ENCODE measurements at places on chromosomes 11 and 22.
A peak's percentile ranks its signal among the peaks of the same experiment; 100 is the strongest.

DNA sequence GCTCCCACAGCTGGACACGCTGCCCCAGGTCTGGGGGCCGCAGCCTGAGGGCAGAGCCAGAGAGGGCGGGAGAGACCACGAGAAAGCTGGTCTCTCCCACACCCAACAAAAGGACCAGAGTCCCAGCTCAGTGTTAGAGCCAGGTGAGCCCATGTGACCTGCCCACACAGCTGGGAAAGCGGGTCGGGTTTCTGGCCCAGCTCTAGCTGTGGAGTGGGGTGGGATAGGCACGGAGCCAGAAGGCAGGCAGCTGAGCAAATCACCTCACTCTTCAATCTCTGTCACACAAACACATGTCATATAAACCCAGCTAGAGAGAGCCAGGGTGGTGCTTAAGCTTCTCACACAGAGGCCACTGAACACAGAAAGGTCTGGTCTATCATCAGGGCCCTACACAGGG is 7.8 kb upstream of the EIF3D start:
- H3K27me3 ChIP-seq, result no peaks in the 10 kb centered on the region
- no peaks in the 10 kb centered on the region for H3K36me3 ChIP-seq
- DNase-seq, result no peak
- peak overlapping the region; percentile 51 for H3K4me3 ChIP-seq
- H3K4me1 ChIP-seq, result no peaks in the 10 kb centered on the region

DNA sequence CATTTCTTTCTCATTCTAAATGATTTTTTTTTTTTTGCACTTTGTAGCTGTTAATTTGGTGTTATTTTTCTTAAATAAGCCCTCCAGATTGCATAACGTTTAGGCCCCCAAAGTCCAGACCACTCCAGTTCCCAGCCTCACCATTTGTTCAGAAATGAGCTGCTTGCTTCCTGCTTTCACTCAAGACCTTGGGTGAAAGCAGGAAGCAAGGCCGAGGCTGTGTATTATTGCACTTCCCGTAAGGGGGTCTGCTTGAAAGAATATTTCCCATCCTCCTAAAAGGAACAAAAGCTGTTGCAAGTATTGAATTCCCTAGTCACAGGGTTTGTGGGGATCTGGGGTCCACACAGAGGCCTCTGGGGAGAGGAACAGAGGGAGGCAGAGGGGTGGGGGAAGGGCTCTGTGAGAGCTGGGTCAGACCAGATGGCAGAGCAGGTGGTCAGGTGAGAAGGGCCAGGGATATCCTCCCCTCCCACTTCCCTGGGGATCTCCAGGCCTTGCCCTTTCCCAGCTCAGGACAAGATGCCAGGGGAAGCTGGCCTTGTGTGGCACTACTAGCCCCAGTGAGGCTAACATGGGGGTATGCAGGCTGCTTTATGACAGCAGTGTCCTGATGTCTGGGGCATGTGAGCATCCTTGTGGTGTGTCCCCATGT is 51.6 kb upstream of the MYEOV start:
- no peak overlapping the region for H3K27ac ChIP-seq
- no peaks in the 10 kb centered on the region for H3K36me3 ChIP-seq
- DNase-seq, result no peak
- peak overlapping the region; percentile 65 for H3K4me3 ChIP-seq
- no peaks in the 10 kb centered on the region for H3K27me3 ChIP-seq

DNA sequence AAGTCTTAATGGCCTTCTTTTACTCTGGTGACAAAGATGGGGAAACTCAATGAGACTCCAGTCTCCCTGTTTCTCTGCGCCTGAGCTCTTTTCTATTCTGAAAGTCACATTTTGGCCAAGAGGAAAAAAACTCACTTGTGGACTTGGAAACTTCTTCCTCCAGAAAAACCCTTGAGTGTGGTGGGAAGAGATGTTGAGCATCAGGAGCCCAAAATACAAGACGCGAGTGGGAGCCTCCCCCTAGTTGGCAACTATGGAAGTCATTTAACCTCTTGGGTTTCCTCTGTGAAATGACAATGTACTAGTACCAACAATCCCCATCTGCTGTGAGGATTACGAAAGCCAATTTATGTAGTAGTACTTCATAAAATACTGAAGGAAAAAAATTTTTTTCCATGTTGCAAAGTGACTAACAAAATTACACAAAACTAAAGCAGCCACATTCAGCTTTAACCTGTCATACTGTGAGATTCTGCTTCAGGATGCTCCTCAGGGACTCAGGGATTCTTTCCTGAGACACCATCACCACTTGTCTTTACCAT is 524 bp upstream of the SLC25A17 start:
- peak overlapping the region; percentile 47 for H3K4me3 ChIP-seq
- DNase-seq, result no peak
- peak overlapping the region; percentile 44 for H3K27ac ChIP-seq
- H3K27me3 ChIP-seq, result no peaks in the 10 kb centered on the region
- no peaks in the 10 kb centered on the region for H3K36me3 ChIP-seq

DNA sequence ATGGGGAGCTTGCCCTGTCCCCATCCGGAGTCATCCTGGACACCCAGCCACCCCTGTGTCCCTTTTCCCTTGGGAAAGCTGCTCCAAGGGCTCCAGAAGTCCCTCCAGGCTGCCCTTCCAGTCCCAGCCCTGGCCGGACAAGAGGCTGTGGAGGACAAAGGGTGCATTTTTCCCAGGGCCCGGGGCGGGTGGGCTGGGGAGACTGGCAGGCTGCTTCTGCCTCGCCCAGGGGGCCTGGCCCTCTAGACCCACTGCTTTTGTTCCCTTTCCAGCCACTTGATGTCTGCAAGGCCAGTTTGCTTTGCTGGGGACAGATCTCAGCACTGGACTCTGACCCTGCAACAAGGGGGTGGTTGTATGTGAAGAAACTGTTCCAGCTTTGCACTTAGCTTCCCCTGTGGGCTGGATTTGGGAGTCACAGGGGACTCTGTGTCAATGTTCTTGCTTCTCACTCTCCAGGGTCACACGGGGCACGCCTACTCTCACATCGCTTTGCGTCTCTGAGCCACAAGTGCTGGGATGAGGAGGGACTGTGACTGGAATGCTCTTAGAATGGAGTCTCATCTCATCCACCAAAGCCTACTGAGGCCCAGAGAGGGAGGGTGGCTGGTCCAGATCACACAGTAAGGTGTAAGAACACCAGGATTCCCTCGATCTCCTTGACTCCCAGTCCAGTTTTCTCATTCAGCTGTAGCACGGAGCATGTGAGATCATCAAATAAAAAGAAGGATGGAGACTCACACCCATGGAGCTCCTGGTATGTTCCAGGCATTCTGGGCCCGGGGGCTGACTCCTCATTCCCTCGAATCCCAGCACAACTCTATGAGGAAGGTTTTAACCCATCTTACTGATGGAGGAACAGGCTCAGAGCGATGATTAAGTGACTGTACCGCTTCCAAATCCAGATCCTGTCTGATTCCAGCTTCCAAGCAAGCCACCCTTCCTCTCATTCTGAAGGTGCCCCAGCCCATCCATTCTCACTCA is 59.9 kb downstream of the FBXO7 start:
- no peaks in the 10 kb centered on the region for H3K27me3 ChIP-seq
- no peak overlapping the region for H3K4me3 ChIP-seq
- DNase-seq, result no peak
- H3K4me1 ChIP-seq, result peaks cover 5% of the 10 kb centered on the region

GRCh38 chr11:29255401-29255800 is 761.4 kb downstream of the KCNA4 start:
- DNase-seq, result no peak
- H3K36me3 ChIP-seq, result no peaks in the 10 kb centered on the region
- no peaks in the 10 kb centered on the region for H3K4me1 ChIP-seq
- H3K4me3 ChIP-seq, result no peak overlapping the region
- H3K27me3 ChIP-seq, result no peaks in the 10 kb centered on the region

DNA sequence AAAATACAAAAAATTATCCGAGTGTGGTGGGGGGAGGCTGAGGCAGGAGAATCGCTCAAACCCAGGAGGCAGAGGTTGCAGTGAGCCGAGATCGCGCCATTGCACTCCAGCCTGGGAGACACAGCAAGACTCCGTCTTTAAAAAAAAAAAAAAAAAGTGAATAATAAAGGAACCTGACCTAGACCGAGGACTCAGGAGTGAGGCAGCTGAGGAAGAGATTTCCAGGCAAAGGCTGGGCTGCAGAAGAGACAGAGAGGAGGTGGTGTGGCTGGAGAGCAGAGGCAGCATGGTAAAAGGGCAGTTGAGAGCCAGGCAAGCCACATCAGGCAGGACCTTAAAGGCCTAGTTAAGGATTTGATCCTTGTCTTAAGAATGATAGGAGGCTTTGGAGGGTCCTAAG is 28.4 kb upstream of the SMCO4 start:
- no peak overlapping the region for H3K27ac ChIP-seq
- no peak overlapping the region for H3K4me3 ChIP-seq
- peaks cover 13% of the 10 kb centered on the region for H3K27me3 ChIP-seq
- no peak for DNase-seq
- no peaks in the 10 kb centered on the region for H3K36me3 ChIP-seq

GRCh38 chr11:109112261-109112660 is 309.7 kb upstream of the C11orf87 start:
- no peak overlapping the region for H3K4me3 ChIP-seq
- H3K27ac ChIP-seq, result no peak overlapping the region
- H3K27me3 ChIP-seq, result no peaks in the 10 kb centered on the region
- H3K36me3 ChIP-seq, result no peaks in the 10 kb centered on the region

DNA sequence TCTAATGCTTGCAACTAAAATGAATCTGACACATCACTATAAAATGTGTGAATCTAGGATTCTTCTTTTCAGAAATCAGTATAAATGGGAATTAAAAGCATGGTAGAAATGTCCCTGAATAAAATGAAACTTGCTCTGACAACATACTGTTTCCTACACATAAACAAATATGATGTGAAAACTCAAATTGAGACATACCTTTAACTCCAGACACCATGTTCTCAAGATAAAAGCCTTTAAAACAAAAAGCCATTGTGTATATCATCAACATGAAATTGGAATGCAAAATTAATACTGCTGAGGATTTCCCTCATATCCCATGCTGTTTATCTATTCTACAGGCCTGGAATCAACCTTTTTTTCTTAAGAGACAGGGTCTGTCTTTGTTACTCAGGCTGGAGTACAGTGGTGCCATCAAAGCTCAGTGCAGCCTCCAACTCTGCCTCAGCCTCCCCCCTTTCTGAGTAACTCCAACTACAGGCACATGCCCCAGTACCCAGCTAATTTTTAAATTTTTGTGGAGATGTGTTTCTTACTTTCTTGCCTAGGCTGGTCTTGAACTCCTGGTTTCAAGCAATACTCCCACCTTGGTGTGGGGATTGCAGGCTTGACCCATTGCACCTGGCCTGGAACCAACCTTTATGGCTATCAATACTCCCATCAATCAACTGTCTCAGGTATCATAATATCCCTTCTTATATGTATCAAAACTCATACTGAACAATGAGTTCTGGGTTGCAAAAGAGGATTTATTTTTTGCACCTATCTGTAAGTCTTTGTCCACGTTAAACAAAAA is 6.7 kb downstream of the TAF1D start:
- H3K4me1 ChIP-seq, result peaks cover 18% of the 10 kb centered on the region
- DNase-seq, result no peak
- H3K36me3 ChIP-seq, result peaks cover 22% of the 10 kb centered on the region
- no peak overlapping the region for H3K4me3 ChIP-seq

DNA sequence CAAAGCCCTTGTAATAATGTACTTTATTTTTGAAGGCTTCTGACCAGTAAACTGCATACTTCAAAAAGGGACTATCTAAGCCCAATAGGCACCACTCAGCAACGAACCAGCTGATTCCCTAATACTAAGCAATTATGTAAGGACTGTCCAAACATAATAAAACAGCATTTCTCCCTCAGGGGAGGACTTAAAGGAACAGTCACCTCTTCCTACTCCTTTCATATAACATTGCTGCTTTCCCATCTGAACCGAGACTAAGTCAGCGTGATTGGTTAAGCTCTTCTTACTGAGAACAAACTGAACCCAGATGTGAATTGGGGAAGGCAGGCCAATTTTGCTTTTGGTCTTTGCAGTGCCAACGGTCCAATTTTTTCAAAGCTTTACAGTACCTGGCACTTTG is 420.0 kb downstream of the METTL15 start:
- H3K27me3 ChIP-seq, result no peaks in the 10 kb centered on the region
- no peaks in the 10 kb centered on the region for H3K36me3 ChIP-seq
- H3K27ac ChIP-seq, result no peak overlapping the region
- H3K4me3 ChIP-seq, result no peak overlapping the region
- no peaks in the 10 kb centered on the region for H3K4me1 ChIP-seq
- no peak for DNase-seq

DNA sequence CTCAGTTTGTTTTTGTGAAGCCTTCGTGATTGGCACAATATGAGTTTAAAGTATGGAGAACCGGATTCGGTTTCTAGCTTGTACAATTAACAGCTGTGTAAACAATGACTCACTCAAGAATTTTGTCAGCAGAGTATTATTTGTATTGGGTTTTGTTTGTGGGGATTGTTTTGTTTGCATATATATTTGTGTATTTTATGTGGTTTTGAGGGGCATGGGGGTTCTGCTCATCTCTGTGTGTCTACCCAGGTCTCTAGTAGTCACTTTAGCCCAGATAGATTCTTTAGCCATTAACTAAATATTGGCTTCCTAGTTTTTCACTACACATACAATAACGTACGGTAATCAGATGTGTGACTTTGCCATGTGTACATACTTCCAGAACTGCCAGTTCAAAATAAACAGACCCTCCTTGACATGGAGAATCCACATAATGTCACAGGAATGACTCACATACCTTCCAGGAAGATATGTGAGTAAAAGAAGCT is 7.5 kb upstream of the MS4A7 start:
- no peaks in the 10 kb centered on the region for H3K36me3 ChIP-seq
- DNase-seq, result no peak
- H3K27me3 ChIP-seq, result no peaks in the 10 kb centered on the region

GRCh38 chr11:11620921-11621572 is 758 bp downstream of the GALNT18 start:
- peak; percentile 40 for DNase-seq
- no peaks in the 10 kb centered on the region for H3K36me3 ChIP-seq
- H3K4me1 ChIP-seq, result peaks cover 10% of the 10 kb centered on the region
- no peak overlapping the region for H3K27ac ChIP-seq

GRCh38 chr11:512761-513595 is 5.9 kb upstream of the RNH1 start:
- H3K4me1 ChIP-seq, result peaks cover 2% of the 10 kb centered on the region
- no peaks in the 10 kb centered on the region for H3K27me3 ChIP-seq
- H3K36me3 ChIP-seq, result peaks cover 12% of the 10 kb centered on the region

DNA sequence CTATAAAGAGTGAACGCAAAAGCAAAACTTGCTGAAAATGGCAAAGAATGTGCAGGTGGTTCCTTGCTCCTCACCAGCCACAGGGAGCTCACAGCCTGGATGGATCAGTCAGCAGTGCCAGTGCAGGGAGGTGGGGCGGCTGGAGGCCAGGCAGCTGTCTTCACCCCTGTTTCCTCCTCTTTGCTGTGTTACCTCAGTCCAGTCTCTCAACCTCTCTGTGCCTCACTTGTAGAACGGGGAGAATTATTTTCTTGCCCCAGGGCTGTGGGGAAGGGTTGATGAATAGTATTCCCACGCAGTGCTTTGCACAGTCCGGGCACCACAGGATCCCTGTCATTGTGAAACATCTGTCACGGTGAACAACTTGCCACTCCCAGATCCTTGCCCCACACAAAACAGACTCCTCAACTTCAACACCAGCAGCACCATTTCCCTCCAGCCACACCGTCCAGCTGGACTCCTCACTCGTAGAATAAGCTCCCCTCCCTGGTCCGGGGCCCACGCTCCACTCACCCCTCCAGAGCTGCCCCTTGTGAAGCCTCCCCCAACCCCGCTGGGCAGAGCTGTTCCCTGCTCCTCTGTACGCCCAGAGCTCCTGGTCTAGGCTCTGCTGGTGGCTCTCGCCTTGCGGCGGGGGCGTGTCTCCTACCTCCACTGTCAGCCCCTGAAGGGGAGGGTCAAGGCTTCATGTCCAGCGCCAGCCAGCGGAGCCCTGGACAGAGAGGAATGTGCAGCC is 27.7 kb downstream of the MPPED1 start:
- H3K4me1 ChIP-seq, result no peaks in the 10 kb centered on the region
- no peaks in the 10 kb centered on the region for H3K27me3 ChIP-seq
- peaks cover 17% of the 10 kb centered on the region for H3K36me3 ChIP-seq
- DNase-seq, result no peak
- no peak overlapping the region for H3K27ac ChIP-seq
- H3K4me3 ChIP-seq, result peak overlapping the region; percentile 36
